ENCODE measurements at places on chromosomes 12 and 14. TPM values are rescaled to one million over a fixed set of nuclear protein-coding genes. Genes with fewer than 3 reads are reported as not detected.

DNA sequence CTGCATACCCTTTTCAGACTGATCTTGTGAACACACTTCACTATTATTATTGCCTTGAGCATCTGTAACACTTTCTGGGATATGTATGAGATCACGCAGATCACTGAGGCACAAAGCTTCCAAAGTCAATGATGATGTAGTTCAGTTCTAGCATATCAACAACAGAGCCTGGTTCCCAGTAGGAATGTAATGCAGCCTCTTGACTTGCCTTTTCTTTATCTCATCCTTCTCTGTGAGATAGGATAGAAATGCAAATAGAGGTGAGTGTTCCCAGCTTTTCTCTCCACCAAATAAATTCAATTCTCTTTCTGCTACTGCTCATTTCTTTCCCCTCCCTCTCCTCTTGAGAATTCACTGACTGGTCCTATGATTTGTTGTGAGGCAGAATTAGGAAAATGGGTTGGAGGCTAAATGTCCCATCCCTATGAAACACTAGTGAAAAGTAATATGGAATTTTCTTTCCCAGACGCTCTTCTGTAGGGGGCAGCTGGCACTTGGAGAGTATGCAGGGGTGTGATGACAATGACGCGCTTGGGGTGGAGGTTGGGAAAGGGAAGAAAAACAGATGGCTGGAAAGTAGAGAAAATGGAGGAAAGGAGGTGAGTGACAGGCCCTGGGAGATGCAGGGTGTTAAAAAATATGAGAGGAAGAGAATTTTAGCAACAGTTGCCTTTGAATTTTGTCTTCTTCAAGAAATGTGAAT is 96.0 kb upstream of the TMTC1 start:
- H3K27me3 ChIP-seq = peaks cover 5% of the 10 kb centered on the region
- H3K4me1 ChIP-seq = no peaks in the 10 kb centered on the region
- no peak for DNase-seq
- H3K36me3 ChIP-seq = no peaks in the 10 kb centered on the region
- no peak overlapping the region for H3K4me3 ChIP-seq

DNA sequence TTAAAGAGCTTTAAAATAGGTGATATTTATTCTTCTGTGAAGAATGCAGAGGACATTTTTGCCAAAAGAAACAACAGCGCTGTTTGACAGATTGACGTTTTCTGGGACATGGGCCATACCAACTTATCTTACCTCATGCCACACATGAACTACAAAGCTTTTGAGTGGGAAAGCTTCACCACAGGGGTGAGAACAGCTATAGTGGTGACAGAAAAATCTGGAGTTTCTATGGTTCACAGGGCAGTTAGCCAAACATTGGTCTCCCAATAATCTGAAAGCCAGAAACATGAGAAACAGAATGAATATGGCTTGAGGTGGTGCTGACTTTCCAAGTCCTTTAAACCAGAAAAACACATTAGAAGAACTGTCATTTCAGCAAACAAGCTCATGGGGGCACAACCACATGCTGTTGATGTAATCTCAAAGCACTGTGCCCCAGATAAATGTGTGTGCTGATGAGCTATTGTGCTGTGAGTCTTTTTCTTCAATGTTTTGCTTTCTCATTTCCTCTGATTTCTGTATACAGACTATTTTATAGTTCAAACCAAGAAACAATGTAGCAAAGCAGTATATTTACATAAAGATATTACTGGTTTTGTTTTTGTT is 905.4 kb downstream of the SLC16A7 start:
- peak; percentile 71 for DNase-seq
- no peak overlapping the region for H3K27ac ChIP-seq
- no peaks in the 10 kb centered on the region for H3K27me3 ChIP-seq
- no peaks in the 10 kb centered on the region for H3K36me3 ChIP-seq
- H3K4me1 ChIP-seq = peaks cover 5% of the 10 kb centered on the region

GRCh38 chr14:105421723-105422615 is 2.3 kb downstream of the MTA1 start:
- H3K36me3 ChIP-seq = no peaks in the 10 kb centered on the region
- H3K4me1 ChIP-seq = peaks cover 18% of the 10 kb centered on the region
- H3K27ac ChIP-seq = no peak overlapping the region
- DNase-seq = no peak
- H3K4me3 ChIP-seq = no peak overlapping the region
- no peaks in the 10 kb centered on the region for H3K27me3 ChIP-seq

GRCh38 chr12:52977170-52977569 is 28.3 kb downstream of the KRT18 start:
- no peaks in the 10 kb centered on the region for H3K36me3 ChIP-seq
- peaks cover 5% of the 10 kb centered on the region for H3K4me1 ChIP-seq
- H3K27ac ChIP-seq = no peak overlapping the region
- H3K27me3 ChIP-seq = no peaks in the 10 kb centered on the region

GRCh38 chr14:70909733-70910614 is 2.7 kb downstream of the PCNX1 start:
- peak; percentile 13 for DNase-seq
- H3K27ac ChIP-seq = no peak overlapping the region
- H3K36me3 ChIP-seq = no peaks in the 10 kb centered on the region
- no peak overlapping the region for H3K4me3 ChIP-seq
- no peaks in the 10 kb centered on the region for H3K27me3 ChIP-seq
- peaks cover 25% of the 10 kb centered on the region for H3K4me1 ChIP-seq

- H3K36me3 ChIP-seq = no peaks in the 10 kb centered on the region
- H3K27me3 ChIP-seq = peaks cover 20% of the 10 kb centered on the region
- H3K4me1 ChIP-seq = no peaks in the 10 kb centered on the region
- DNase-seq = no peak
- H3K4me3 ChIP-seq = no peak overlapping the region
- no peak overlapping the region for H3K27ac ChIP-seq
Measured at GRCh38 chr12:52331833-52332232, 10.6 kb upstream of the KRT83 start.

GRCh38 chr12:94721173-94721572 is 70.8 kb upstream of the TMCC3 start:
- H3K4me3 ChIP-seq = no peak overlapping the region
- peaks cover 12% of the 10 kb centered on the region for H3K4me1 ChIP-seq
- no peaks in the 10 kb centered on the region for H3K36me3 ChIP-seq
- H3K27ac ChIP-seq = no peak overlapping the region
- DNase-seq = no peak
- no peaks in the 10 kb centered on the region for H3K27me3 ChIP-seq

DNA sequence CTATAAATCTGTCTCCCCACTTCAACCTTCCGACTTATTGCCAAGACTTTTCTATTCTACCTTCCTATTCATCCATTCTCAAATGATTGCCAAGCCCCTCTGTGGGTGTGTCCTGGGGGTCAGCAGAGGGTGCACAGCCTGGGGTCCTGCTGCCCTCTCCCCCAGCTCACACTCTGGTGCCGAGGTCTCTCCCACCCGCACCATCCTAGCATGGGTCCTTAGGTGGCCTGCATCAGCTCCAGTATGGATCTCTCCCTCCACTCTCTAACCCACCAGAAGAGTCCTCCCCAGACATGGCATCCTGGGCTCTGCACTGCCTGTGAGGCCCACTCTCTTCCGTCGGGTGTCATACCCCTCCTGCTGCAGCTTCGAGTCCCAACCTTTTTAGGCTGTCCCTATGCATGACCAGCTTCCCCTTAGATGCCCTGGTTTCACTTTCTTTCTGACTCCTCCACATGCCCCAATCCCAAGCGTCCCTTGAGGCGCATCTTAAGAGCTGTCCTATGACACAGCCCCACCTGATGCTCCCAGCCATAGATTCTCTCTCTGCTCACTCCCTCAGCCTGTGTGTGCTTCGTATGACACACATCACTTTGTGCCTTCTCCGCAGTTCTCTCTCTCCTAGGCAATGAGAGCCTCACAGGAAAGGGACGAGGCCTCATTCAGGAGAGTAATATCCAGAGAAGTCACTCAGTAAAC is 43.9 kb downstream of the GIT2 start:
- H3K4me3 ChIP-seq = no peak overlapping the region
- H3K4me1 ChIP-seq = no peaks in the 10 kb centered on the region
- no peak overlapping the region for H3K27ac ChIP-seq
- peaks cover 36% of the 10 kb centered on the region for H3K36me3 ChIP-seq

DNA sequence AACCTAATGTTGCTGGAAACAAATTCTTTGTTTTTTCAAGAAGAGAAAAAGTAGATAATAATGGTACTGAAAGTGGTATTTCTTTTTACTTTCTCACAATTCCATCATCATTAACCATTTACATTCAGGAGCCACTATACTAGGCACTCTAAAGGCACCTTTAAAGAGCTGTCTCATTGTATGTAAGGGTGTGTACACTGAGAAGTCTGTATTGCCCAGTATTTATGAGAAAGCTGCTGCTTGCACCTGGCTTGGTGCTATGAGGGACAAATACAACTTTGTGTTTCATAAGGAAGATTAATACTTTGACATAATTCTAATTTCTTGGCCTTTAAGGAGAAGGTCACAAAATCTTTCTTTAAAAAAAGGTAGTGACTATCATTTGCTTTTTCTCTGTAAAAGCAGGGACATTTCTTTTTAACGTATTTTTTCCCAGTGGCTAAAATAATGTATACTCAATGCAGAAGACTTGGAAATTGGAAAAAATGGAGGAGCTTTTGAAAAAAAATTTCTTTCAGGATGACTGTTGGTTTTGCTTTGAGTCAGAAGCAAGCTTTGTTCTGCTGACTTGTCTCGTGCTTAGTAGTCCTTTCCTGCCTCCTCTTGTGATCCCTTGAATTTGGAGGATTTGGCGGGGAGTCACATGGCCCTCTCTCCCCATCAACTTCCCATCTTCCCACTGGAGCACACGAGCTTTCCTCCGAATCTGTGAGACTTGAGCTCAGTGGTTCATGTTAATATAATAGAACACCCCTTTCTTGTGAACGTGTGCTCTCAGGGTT is 50.1 kb downstream of the RASSF3 start:
- peaks cover 18% of the 10 kb centered on the region for H3K4me1 ChIP-seq
- H3K36me3 ChIP-seq = no peaks in the 10 kb centered on the region
- H3K4me3 ChIP-seq = no peak overlapping the region
- no peak for DNase-seq
- H3K27me3 ChIP-seq = no peaks in the 10 kb centered on the region

FAM161B gene
- total RNA-seq = 3.1 TPM

CLEC4E gene
- total RNA-seq = not detected

TMEM119 gene
- not detected for total RNA-seq

NFATC4 gene
- 88.5 TPM for total RNA-seq

DNA sequence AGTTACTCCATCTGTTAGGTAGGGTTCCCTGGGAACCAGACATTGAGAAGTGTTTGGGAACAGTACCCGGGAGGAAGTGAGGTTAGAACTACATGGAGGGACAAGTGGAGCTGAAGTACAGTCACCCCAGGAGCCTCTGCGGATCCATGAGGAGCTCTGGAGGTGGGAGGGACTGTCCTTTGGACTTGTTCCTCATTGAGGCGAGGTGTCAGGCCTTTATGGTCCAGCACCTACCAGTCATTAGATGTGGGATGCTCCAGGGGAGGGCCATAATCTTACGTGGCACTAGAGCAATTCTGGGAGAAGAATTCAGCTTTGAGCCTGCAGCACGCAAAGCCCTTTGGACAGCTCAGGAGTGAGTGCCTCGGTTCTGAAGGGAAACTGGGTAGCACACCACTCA is 142.8 kb downstream of the DACT1 start:
- H3K4me1 ChIP-seq = no peaks in the 10 kb centered on the region
- H3K27me3 ChIP-seq = no peaks in the 10 kb centered on the region

TSHR gene
- total RNA-seq = not detected

RNU4-1 gene
- total RNA-seq = 7,155 TPM

GRCh38 chr14:63563370-63564026 is 20.3 kb upstream of the PPP2R5E start:
- no peak overlapping the region for H3K27ac ChIP-seq
- peaks cover 2% of the 10 kb centered on the region for H3K27me3 ChIP-seq
- peak; percentile 44 for DNase-seq
- H3K36me3 ChIP-seq = no peaks in the 10 kb centered on the region
- no peaks in the 10 kb centered on the region for H3K4me1 ChIP-seq

DNA sequence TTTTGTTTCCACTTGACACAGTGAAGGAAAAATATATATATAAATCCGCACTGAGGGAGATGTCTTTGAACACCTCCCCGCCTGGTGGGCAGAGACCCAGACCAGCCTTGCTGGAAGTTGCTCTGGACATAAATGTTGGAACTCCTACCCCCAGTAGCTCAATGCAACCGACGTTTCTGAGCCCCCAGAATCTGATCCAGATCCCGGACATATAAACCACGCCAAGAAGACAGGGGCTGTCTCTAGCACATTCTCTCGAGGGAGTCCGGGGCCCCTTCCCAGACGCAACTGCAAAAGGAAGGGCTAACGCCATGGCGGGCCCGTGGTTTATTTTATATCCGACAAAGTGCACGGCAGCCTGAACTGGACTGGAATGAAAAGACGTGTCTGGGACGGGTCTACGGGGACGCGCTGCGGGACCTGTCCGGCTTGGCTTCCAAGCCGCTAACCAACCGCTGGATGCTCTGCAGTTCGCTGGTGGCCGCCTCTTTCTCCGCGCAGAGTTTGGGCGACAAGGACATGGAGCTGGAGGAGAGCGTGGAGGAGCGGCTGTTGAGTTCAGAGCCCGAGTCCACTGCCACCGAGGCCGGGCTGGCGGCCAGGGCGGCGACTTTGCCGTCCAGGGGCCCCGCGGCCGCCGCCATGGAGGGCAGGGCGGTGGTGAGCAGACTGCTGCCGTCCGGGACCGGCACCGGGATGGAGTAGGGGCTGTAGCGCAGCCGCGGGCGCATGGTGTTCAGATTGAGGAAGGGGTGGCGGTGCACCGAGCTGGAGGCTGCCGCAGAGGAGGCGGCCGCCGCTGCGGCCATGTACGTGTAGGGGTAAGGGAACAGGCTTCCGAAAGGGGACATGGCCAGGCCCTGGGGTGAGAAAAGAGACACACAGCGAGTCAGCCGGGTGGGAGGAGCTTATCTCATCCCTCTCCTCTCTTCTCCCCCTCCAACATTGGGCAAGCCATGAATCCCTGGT is 12.2 kb downstream of the TBX3 start:
- no peak for DNase-seq
- H3K27ac ChIP-seq = no peak overlapping the region
- no peak overlapping the region for H3K4me3 ChIP-seq
- H3K4me1 ChIP-seq = no peaks in the 10 kb centered on the region
- no peaks in the 10 kb centered on the region for H3K36me3 ChIP-seq

DNA sequence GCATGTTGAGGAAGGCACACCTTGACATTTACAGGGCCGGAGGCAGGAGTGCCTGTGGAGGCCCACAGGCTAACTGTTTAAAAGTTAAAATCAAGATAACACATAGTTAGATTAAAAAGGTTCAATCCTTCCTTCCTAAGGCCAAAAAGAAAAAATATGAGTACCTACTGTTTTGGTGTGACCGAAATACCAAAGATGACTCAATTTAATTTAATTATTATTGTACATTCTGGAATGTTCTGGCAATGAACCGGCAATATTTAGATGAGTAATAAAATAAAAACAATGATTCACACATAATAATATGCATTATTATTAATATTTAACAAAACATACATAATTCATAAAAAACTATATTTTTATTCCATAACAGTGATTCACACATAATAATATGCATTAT is 136.8 kb upstream of the NTF3 start:
- H3K36me3 ChIP-seq = no peaks in the 10 kb centered on the region
- no peak overlapping the region for H3K27ac ChIP-seq
- no peaks in the 10 kb centered on the region for H3K27me3 ChIP-seq

EMC9 gene
- 21.8 TPM for total RNA-seq
